ENCODE measurements at places on chromosomes 5 and 9.
A peak's percentile ranks its signal among the peaks of the same experiment; 100 is the strongest.

- no peak for DNase-seq
Observed at GRCh38 chr9:32468740-32469139, 57.3 kb downstream of the RIGI start.

DNA sequence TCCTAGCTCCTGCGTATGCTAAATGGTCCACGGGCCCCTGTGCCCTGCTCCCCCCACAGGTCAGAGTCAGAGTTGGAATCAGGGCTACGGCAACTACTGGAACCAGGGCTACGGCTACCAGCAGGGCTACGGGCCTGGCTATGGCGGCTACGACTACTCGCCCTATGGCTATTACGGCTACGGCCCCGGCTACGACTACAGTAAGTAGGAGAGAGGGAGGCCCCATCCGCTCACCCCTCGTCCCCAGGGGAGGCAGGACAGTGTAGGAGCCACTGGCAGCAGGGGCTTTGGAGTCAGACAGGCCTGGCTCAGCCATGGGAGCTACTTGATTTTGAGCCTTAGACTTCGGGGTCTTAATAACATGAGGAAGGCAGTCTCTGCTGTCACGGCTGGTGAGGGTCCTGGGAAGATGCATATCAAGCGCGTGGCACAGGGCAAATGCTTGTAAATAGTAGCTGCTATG, 5.8 kb downstream of the HNRNPAB start:
- DNase-seq: no peak

DNA sequence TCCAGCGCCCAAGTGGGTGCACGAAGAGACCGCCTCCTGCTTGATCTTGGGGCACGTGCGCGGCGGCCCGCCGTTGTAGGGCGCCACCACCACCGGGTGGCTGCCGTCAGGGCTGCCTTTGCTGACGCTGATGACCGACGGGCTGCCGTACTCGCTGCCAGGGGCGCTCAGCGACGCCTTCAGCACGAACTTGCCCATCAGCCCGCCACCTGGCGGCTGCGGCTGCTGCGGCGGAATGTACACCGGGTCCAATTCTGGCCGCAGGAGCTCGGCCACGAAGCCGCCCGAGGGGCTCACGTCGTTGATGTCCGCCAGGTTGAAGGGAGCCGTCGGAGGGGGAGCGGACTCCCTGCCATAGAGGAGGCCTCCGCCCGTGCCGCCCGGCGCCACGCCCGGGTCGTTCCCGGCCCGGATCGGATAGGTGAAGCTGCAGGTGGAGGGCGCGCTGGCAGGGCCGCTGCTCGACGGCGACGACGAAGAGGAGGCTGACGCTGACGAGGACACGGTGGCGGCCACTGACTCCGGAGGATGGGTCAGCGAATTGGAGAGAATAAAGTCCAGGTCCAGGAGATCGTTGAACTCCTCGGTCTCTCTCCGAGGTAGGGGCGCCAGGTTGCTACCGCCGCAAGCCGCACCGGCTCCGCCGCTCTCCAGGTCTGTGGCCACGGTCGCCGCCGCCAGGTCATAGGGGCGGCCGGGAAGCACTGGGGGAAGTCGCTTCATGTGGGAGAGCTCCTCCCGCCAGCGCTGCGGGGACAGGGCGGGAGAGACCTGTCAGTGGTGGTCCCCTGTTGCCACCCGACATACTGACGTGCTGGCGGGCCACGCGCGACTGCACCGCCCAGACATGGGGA, 1.8 kb downstream of the KLF4 start:
- no peak for DNase-seq

GRCh38 chr9:107409581-107410389, 79.8 kb downstream of the KLF4 start:
- no peak for DNase-seq

GRCh38 chr5:66840511-66841013, 244.4 kb downstream of the MAST4 start:
- no peak for DNase-seq

DNA sequence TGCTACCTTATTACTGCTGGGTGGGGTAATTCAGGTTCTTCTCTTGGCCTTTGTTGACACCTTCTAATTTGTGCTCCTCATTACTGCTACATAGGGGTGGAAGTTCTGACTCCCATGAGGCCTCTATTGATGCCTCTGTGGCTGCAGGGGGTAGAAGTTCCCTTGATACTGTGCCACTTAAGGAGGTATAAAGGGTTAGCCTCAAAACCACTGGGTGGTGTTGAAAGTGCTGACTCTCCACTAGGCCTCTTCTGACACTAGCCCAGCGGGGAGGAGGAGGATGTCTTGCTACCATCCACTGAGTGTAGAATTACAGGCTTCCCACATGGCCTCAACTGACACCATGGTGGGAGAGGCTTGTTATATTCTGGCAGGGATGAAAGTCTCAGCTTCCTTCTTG, 36.7 kb upstream of the CCDC112 start:
- DNase-seq: no peak

DNA sequence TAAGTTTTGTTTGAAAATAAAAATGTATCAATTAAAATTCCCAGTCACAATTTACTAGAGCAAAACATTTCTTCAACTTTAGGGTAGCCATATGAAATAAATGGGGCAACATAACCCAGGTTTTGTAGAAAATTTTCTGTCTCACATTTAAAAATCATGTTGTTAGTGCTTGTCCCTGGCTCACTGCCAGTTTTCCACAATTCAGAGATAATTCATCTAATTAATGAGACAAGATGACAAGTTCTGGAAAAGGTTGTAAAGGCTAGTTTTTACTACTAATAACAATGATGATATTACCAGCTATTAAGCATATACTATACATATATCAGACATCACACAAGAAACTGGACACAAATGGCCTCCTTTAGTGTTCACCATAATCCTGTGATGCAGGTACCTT, 45.9 kb downstream of the MEGF9 start:
- DNase-seq: no peak

- no peak for DNase-seq
Observed at GRCh38 chr5:34436761-34437501, 219.2 kb upstream of the RAI14 start.

GRCh38 chr9:95021166-95021886, 294.8 kb downstream of the AOPEP start:
- DNase-seq: no peak

- DNase-seq: no peak
Observed at GRCh38 chr5:168020542-168021294, 270.7 kb upstream of the WWC1 start.

GRCh38 chr9:83623679-83624076, 735 bp downstream of the IDNK start:
- no peak for DNase-seq

DNA sequence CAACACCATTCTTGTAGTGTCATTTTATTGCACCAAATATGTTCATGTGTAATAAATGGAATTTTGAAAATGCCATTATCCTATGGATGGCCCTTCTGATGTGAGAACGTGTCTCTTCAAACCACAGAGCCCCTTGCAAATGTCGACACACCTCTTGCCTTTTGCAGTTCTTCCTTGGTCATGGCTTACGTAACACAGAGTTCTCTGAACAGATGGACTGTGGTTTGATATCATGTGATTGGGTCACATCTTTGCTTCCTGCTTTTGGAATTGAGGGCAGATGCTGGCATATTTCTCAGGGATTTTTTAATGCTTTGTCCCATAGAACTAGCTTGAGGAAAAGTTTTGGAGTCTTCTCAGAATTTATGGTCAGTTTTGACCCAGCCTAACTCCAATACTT, 4.6 kb downstream of the TGFBR1 start:
- no peak for DNase-seq

- no peak for DNase-seq
Observed at GRCh38 chr9:93133681-93134014, 403 bp downstream of the NINJ1 start.

DNA sequence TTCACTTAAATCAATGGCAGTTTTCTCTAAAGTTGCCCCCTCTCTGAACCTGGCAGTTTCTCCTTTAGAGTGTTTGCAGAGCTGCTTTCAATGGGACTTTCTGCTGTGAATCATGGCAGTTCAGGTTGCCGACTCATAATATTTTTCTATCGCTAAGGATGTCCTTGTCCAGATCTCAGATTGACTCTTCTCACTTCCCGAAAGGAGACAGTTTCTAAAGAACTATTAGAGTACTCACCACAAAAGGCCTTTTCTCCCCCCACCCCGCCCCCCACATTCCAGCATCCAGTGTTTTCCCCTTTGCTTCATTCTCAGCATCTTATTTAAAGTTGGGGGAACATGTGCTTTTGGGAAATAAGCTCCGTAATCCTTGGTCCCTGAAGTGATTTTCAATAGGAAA, 443.5 kb upstream of the KLF4 start:
- DNase-seq: no peak

DNA sequence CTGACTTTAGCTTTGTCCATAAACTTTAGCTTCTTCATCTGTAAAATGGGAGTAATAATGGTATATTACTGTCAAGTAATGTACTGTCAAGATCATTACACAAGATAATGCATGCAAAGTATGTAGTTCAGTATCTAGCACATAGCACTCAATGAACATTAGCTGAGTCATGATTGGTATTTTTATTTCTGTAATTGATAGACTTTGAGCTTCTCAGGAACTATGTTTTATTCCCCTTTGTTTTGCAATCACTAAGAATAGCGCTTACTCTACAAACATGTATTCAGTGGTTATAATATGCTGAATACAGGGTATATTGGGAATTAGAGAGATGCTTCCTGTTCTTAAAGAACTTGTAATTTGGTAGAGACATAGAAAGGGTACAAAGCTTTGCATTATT, 142.3 kb upstream of the KLF9 start:
- no peak for DNase-seq

DNA sequence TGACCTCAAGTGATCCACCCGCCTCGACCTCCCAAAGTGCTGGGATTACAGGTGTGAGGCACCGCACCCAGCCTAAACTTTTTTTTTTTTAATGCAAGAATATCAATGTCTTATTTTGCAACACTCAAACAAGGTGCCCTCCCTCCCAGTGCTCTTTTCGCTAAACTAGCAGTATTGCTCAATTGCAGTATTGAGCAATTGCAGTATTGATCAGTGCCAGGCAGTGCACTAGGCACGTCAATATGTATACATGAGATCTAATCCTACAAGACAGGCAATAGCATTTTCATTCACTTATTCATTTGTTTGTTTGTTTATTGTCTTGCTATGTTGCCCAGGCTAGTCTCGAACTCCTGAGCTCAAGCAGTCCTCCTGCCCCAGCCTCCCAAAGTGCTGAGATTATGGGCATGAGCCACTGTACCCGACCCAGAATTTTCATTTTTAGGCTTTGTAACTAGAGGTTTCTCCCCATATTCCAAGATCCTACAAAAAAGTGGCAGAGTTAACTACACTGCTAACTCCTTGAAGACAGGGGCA, 94.5 kb downstream of the TTLL11 start:
- DNase-seq: no peak

GRCh38 chr9:132037458-132037857, 42.2 kb downstream of the MED27 start:
- DNase-seq: no peak

- DNase-seq: no peak
Observed at GRCh38 chr9:87675906-87676515, 49.9 kb upstream of the CTSL start.

GRCh38 chr5:150853561-150853960, 7.2 kb downstream of the IRGM start:
- no peak for DNase-seq

- DNase-seq: peak; percentile 46
Observed at GRCh38 chr5:672329-673160, 20.6 kb downstream of the TPPP start.

GRCh38 chr5:14301186-14301585, 158.0 kb downstream of the TRIO start:
- no peak for DNase-seq

DNA sequence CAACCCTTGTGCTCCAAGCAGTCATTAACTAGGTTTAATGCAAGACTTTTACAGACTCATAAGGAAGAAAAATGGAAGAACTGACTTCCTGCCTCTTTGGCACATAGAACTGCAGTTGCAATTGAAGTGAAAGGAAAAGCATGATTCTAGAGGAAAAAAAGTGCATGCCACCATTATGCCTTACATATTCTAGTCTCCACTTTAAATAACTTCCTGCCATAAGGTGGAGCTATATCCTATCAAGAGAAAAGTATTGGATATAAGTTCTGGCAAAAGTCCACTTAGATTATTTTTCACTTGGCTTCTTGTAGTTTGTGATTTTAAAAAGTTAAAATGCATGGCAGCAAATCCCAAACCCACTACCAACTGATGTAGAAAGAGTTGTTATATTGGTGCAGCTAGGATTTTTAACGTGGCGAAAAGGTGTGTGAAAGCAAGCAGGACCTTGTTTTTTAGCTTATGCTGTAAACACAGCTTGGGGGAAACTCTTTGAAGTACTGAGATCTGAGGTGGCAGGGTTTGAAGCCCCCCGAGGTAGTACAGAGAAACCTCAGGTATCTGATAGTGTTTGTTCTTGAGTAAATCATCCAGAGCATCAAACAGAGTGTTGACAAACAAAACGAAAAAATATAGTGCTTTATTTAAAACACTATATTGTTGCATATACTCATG, 117.9 kb downstream of the ANXA1 start:
- no peak for DNase-seq
